ENCODE measurements at places on chromosomes 2 and 18.

GRCh38 chr2:237141571-237142051 is 55.9 kb downstream of the COPS8 start:
- DNase-seq: no peak

- DNase-seq: no peak
Observed at GRCh38 chr2:216698895-216699294, 3.5 kb upstream of the IGFBP5 start.

DNA sequence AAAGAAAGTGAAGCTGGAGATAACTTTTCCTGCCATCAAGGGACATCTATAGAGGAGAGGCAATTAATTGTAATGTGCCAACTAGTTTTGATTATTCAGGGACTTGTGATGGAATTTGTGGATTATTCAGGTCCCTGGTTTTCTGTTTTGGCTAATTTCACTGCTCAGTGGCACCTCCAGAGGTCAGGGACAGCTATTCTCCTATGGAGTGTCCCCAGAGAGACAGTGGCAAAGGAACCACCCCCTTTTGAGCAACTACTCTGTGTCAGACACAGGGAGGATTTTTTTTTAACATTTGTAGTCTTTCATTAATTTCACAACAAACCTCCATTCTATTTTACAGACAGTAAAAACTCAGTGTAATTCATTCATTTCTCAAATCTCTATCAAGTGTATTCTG is 206.0 kb upstream of the SPRED2 start:
- no peak for DNase-seq

GRCh38 chr2:124001696-124002430 is 23.2 kb upstream of the CNTNAP5 start:
- DNase-seq: no peak

DNA sequence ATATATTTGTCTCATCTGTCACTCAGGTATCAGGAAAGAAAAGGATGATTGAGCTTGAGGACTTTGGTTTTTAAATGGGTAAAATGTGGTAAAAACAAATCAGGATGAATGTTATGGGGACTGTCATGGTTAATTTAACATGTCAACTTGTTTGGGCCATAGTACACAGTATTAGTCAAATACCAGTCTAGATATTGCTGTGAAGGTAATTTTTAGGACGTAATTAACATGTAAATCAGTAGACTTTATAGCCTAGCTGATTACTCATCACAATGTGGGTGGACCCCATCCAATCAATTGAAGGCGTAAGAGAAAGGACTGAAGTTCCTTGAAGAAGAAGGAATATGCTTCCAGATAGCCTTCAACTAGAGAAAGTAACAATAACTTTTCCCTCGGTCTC is 275.7 kb upstream of the ZNF804A start:
- DNase-seq: no peak

DNA sequence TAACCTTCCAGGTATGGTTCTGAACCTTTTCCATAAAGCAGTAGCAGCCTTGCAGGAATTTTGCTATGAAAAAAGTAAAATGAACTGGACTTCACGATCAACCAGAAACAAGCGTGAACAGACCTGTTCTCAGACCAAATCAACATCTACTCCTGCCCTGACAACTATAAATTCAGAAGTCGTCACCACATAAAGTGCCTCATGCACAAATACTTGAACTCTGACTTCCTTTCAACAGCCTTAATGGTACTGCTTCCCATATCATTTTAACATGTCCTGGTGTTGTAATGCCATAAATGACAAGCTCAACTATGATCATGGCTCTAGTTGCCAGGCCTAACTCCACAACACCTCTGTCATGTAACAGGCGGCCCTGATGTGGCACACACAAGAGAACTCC is 262.4 kb downstream of the MTX2 start:
- no peak for DNase-seq

- DNase-seq: no peak
Observed at GRCh38 chr2:216989340-216990129, 129.7 kb upstream of the TNP1 start.

- DNase-seq: peak; percentile 39
Observed at GRCh38 chr2:64945973-64946768, 43.0 kb upstream of the SLC1A4 start.

- no peak for DNase-seq
Observed at GRCh38 chr18:44733754-44734465, 53.2 kb downstream of the SETBP1 start.

DNA sequence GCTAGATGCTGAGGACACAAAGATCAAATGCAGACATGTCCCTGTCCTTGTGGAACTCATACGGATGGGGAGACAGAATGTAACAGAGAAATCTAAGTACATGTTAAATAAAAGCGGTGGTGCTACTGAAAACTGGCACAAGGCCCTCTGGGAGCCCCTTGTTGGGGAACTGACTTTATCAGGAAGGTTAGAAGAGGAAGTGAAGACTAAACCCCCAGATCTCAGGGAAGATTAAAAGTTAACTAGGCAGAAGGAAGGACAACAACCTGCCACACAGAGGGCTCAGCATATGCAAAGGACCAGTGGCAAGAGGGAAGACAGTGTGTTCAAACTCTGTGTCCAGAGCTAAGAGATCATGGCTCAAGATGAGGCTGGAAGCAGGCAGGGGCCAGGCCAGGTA is 4.8 kb downstream of the CACNB4 start:
- DNase-seq: no peak

- no peak for DNase-seq
Observed at GRCh38 chr2:186346216-186346615, 139.8 kb upstream of the ZC3H15 start.

GRCh38 chr2:230873661-230874401 is 9.1 kb downstream of the ITM2C start:
- no peak for DNase-seq

DNA sequence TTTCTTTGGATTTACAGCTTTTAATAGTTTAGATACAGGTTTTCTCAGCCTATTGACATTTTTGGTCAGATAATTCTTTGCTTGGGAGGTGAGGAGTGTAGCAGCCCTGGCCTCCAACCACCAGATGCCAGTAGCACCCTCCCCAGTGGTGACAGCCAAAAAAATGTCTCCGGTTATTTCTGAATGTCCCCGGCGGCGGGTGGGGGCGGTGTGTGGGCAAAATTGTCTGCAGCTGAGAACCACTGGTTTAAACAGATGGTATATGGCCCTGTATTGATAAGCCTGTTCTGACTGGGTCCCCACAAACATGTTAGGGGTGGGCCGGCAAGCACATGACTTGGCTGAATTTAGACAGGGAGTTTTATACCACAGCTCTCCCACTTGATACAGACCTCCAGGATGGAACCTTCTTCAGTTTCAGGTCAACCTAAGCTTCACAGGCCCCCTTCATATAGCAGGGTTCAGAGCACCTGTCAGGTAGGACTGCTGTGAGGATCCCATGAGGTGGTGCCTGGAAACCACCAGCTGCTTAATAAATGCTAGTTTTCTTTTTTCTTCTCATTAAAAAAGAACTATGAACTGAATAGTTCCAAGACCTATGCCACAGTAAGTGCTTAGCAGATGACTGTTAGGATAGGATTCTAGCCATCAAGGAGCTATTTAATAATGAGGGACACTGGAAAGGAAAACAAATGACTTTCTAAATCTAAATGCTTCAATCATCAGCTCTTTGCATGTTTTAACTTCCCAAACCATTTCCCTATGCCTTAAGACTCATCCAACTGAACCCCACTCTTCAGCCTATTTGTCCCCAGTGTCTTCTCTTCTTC is 18.1 kb downstream of the LPIN2 start:
- peak; percentile 44 for DNase-seq

DNA sequence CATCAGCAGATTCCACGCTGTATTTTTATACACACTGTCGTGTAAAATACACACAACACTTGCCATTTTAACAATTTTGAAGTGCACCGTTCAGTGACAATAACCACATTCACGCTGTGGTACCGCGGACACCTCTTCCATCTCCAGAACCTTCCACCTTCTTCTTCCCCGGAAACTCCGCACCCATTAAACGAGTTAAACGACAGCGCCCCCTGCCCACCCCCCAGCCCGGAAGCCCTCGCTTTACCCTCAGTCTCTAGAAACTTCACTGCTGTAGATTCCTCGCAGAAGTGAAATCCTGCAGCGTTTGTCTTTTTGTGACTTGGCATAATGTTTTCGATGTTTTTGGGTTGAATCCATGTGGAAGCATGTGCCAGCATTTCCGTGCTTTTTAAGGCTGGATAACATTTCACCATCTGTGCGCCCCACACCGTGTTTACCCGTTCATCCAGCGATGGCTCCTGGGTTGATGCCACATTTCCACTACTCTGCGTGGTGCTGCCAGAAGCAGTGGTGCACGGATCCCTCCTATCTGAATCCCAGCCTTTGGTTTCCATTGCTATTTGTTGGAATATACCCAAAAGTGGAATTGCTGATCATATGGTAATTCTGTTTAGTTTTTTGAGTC is 32.0 kb upstream of the TMEM18 start:
- DNase-seq: no peak

DNA sequence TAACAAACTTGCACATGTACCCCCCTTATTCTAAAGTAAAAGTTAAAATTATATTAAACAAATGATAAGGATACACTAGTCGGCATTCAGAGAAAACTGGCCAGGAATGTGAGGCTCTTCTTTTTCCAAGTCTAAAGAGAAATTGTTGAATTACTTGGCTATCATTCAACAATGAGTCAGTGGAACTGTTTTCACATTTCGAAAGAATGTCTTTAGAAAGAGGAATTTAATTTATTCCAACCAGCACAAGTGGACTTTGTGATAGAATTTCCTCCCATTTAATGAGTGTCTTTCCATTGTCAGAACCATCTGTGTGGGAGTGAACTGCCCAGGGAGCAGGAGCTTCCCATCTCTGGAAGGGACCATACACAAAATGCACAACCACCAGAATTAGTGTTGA is 792.2 kb downstream of the EPHA4 start:
- DNase-seq: no peak

- DNase-seq: no peak
Observed at GRCh38 chr2:58508006-58508405, 266.9 kb upstream of the FANCL start.

DNA sequence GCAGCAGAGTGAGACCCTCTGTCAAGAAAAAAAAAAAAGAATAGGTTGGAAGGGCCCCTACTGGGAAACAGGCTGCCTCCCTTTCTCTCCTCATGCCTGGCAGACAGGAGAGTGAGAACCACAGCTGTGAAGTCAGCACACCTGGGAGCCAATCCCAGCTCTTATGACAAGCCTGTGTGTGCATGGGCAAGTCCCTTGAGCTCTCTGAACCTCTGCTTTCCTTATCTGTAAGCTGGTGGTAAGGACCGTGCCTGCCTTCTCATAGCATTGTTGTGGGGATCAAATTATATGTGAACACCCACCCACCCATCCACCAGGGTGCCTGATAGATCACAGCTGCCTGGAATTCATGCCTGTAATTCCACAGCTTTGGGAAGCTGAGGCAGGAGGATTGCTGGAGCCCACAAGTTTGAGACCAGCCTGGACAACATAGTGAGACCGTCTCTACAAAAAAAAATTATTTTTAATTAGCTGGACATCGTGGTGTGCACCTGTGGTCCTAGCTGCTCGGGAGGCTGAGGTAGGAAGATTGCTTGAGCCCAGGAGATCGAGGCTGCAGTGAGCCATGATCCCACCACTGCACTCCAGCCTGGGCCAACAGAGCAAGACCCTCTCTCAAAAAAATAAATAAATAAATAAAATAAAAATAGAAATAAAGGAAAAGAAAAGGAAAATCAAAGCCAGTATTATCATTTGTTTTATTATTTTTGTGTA is 66.9 kb upstream of the MCFD2 start:
- DNase-seq: no peak

DNA sequence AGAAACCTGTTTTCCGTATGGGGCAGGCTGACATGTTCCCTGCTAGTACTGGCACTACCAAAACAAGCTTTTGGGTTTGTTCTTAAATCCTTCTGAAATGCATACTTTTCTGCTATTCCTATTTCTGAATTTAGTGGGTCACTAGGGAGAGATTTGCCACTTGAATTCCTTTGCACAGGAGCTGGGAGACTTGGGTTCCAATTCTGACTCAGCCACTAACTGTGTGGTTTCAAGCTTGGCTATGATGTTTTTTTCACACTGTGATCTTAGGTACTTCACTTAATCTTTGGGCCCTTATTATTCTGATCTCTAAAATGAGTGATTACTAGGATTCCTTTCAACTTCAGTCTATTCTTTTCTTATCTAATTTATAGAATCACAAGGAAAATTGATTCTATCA is 105.5 kb downstream of the BCL11A start:
- DNase-seq: no peak

DNA sequence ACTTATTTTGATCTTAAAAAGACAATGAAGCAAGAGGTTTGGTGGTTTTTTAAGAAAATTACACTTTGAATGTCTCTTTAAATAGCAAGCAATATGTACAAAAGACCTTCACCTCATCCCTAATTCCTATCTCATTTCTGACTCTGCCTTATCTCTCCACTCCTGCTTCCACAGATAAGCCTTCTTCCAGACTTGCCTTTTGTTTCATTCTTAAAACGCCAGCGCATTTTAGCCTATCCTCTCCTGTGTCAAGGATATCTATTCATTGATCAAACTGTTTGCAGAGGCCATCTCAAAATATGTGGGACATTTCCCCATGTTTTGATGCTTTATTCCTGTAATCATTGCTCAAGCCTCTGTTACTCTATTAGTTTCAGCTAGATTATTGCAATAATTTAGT is 562.5 kb downstream of the PARD3B start:
- no peak for DNase-seq

- DNase-seq: no peak
Observed at GRCh38 chr18:61635901-61636528, 256.8 kb downstream of the RNF152 start.

DNA sequence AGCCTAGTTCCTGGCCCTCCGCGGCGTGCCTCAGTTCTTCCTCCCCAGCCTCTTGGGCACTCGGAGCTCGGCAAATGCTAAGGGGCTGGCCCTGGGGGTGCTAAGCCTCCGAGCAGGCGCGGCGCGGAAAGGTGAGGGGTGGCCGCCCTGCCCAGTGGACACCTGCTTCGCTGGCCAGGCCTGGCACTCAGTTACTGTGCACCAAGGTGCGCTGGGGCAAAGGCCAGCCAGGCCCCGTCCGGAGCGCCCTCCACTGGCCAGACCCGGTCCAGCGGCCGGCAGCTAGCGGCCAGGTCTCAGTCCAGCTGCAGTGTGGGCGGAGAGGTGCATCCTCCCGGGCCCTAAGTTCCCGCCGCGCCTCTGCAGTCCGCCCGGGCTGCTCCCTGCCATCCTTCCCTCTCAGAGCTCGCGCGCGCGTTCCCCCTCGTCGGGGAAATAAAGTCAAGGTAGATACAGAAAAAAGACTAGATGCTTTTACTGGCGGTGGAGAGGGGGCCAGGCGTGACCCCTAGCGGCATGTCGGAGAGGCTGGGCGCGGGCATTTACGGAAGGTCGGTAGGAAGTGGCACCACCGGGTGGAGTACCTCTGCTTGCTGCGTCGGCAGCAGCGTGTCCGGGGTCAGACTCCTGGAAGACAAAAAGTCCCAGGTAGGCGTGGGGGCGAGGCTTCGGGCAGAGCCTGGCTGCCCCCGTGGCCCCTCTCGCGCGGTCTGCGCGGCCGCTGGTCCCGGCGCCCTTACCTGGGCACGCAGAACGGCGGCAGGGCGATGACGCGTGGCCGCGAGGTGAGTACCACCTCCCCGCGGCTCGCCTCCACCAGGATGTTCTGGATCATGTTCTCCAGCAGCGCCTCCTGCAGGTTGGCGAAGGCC is 9.4 kb upstream of the CRYBA2 start:
- no peak for DNase-seq

GRCh38 chr2:24852026-24852425 is 58.8 kb downstream of the CENPO start:
- DNase-seq: no peak

- no peak for DNase-seq
Observed at GRCh38 chr18:23378302-23378686, 74.8 kb upstream of the RIOK3 start.

GRCh38 chr2:71064110-71064611 is 4.3 kb upstream of the NAGK start:
- no peak for DNase-seq

GRCh38 chr18:66110607-66111006 is 359.8 kb downstream of the CDH7 start:
- DNase-seq: no peak
